Activated CD4-positive, alpha-beta T cell treated with anti-CD3 and anti-CD28 coated beads for 24 hours (primary cell): ENCODE measurements at places on chromosomes 16 and 17.

- DNase-seq, result no peak
Observed at GRCh38 chr16:23174622-23175021, 7.9 kb upstream of the SCNN1G start.

DNA sequence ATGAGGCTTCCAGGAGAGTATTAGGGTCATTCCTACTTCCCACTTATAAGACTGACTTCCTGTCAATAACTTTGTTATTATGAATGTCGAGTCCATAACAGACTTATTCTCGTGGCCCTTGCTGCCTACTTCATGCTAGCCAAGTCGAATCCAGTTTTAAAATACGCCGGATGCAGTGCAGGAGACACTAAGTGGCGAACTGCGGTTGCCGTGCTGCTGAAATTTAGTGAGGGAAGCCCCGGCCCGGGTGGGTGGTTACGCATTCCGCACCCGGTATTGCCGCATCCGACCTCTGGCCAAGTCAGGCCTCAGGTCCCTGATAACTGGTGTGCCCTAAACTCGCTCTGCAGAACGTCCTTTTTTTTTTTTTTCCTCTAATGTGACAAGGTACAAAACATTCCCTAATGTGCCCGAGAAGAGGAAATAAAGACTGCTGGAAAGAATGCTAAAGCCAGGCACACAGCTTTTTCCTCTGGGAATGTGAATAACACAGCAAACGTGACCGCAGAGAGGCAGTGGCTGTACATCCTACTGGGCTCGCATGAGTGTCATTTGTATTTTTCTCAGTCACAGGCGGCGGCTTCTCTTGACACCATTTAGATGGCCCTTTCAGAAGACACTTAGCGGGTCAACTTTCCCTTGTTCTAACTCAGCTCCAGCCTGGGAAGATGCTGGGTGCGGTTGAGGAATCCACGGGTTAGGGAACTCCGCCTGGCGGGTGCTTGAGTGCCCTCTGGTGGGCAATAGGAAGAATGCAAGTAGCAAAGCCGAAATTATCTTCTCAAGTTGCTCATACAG lies 7.1 kb upstream of the AKTIP start:
- no peak for DNase-seq

DNA sequence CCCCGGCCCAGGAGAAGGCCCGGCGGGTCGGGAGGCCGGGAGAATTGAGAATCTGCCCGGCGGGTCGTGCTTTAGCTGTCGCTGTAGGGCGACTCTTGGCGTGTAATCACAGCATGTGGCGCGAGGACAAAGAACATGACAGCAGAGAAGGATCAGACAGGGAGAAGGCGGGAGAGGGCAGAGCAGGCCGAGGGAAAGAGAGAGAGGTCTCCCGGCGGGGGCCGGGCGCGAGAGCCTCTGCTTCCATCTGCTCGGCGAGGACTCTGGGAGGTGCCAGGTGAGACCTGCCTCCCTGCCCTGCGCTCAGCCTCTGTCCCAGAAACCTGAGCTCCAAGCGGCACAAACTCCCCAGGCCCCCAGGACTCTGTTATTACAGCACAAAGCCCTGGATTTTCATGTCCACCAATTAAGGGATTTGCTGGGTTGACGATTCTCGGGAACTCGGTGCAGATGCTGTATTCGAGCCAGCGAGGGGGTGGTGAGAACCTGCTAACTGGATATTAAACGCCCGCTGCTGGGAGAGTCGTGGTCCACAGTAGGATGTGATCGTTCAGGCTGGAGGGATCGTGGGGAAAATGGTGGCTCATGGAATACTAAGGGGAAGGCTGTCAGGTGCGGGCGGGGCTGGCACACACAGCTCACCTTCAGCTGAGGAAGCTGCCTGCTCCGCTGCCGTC lies 172.0 kb upstream of the CIBAR2 start:
- no peak for DNase-seq

- no peak for DNase-seq
Observed at GRCh38 chr16:84550096-84550495, 45.6 kb upstream of the MEAK7 start.

DNA sequence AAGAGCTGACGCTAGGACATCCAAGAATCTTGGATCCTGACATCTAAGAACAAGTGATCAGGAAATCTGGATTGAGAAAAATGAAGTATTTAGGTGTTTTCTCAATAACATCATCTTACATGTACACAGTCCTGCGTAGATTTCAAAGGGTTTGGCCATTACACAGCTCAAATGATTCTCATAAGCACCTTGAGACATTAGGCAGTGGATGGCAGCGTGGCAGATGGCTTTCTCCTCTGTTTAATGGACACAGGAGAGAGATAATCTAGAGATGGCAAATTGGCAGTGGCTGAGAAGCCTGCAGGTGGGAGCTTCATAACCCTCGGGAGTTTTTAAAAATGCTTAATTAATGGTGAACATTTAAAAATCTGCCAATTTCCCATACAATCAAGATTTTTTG lies 137.5 kb downstream of the ZFHX3 start:
- no peak for DNase-seq
